NCI-H460 (cell line): ENCODE measurements at places on chromosomes 11 and 22.
A peak's percentile ranks its signal among the peaks of the same experiment; 100 is the strongest.

DNA sequence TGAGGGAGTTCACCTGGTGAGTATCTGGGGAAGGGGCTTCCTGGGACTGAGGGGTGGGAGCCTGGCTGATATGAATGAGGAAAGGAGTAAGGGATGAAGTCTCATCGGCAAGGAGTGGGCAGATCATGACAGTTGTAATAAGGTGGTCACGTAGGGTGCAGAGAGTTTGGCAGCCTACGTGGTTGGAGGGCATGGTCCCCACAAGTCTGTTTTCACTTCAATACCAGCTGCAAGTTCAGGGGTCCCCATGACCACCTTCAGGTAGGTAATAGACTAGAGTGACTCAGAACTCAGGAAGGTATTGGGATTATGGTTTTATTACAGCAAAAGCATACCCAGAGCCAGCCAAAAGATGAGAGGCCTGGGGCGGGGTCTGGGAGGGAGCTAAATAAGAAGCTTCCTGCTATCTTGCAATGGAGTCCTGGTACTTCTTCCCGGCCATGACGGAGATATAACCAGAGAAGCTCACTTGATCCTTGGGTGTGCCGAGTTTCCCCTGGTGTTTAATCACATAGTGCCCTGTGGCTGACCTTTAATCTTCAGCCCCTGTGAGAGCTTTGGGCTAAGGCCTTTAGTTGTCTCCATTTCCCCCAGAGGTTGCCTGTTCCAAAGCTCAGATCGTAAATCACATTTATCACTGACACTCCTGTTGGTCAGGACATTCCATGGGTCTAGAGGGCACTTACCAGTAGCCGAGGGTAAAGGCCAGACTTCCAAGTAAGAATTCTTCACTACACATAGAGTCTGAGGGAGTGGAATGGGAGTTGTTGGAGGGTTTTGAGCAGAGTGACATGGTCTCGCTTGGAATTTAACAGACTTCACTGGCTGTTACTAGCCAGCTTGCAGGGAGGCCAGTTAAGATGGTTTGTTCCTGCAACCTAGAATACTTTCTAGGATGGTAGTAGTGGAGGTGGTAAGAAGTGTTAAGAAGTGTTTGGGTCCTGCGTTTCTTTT is 9.1 kb downstream of the SLC3A2 start:
- peak; percentile 17 for DNase-seq

- no peak for DNase-seq
Observed at GRCh38 chr11:92267968-92268367, 43.4 kb downstream of the FAT3 start.

GRCh38 chr22:49307870-49308269 is 519.8 kb downstream of the BRD1 start:
- DNase-seq, result no peak

DNA sequence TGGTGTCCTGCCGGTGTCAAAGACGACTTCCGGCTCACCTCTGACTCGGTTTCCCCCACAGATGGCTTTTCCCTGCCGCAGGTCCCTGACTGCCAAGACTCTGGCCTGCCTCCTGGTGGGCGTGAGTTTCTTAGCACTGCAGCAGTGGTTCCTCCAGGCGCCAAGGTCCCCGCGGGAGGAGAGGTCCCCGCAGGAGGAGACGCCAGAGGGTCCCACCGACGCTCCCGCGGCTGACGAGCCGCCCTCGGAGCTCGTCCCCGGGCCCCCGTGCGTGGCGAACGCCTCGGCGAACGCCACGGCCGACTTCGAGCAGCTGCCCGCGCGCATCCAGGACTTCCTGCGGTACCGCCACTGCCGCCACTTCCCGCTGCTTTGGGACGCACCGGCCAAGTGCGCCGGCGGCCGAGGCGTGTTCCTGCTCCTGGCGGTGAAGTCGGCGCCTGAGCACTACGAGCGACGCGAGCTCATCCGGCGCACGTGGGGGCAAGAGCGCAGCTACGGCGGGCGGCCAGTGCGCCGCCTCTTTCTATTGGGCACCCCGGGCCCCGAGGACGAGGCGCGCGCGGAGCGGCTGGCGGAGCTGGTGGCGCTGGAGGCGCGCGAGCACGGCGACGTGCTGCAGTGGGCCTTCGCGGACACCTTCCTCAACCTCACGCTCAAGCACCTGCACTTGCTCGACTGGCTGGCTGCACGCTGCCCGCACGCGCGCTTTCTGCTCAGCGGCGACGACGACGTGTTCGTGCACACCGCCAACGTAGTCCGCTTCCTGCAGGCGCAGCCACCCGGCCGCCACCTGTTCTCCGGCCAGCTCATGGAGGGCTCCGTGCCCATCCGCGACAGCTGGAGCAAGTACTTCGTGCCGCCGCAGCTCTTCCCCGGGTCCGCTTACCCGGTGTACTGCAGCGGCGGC is 5.5 kb downstream of the B3GNT6 start:
- DNase-seq, result no peak

- DNase-seq, result no peak
Observed at GRCh38 chr11:33320016-33320813, 63.0 kb downstream of the HIPK3 start.

- DNase-seq, result no peak
Observed at GRCh38 chr11:106986261-106986660, 32.0 kb downstream of the GUCY1A2 start.

DNA sequence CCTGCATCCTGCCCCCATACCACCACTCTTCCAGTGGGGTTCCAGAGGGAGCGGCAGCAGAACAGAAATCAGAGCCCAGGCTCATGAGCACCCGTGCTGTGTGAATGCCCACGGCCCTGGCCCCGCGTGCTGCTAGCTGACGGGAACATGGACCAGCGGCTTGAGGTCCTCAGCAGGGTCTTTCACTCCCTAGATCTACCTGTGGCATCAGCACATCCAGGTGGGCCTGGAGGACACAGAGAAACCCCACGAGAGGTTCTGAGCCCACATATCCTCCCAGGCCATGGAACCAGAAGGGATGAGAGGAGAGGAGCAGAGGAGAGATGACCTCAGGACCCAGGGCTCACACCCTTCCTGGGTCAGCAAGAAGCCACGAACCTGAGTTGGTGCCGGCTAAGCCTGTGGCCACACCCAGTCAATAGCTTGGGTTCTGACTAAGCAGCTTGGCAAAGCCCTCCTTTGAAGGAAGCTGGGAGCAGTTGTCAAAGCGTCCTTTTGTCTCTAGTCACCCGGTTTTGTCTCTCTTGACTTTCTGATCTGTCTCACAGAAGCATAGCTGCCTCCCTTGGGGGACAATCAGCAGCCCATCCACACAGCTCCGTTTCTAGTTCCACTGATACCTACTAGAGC is 89.3 kb upstream of the LMO1 start:
- no peak for DNase-seq

DNA sequence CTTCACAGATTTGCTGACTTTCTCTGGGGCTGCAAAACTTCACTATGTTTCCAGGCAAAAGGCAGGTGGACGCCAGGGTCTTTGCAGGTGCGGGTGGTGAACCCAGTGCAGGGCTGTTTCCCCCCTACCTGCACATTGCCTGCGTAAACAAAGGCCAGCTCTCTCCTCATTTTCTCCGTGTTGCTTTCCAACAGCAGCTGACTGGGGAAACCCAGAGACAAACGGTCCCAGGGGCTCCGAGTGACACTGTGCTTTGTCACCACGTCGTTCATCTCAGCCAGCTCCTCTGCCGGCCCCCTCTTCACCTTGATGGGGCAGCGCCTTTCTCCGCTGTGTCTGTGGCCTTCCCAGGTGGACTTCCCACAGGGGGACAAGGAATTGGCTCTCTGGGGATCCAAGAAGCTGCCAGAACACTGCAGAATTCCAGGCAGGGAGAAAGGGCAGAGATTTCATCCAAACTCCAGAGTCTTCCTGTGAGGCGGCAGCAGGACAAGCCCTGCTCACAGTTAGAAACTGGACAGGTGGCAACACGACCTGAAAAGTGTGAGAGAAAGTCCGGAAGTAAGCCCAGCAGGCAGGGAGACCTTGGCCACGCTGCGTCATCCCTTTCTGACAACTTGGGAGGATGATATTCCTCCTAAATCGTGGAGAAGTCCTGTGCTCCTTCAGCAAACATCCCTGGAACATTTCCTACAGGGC is 1493.7 kb downstream of the TBC1D22A start:
- no peak for DNase-seq

GRCh38 chr11:85316967-85317366 is 310.2 kb downstream of the DLG2 start:
- DNase-seq, result no peak

- DNase-seq, result no peak
Observed at GRCh38 chr11:65003282-65003681, 6.5 kb upstream of the BATF2 start.

- DNase-seq, result no peak
Observed at GRCh38 chr11:28521075-28521474, 412.9 kb downstream of the METTL15 start.

DNA sequence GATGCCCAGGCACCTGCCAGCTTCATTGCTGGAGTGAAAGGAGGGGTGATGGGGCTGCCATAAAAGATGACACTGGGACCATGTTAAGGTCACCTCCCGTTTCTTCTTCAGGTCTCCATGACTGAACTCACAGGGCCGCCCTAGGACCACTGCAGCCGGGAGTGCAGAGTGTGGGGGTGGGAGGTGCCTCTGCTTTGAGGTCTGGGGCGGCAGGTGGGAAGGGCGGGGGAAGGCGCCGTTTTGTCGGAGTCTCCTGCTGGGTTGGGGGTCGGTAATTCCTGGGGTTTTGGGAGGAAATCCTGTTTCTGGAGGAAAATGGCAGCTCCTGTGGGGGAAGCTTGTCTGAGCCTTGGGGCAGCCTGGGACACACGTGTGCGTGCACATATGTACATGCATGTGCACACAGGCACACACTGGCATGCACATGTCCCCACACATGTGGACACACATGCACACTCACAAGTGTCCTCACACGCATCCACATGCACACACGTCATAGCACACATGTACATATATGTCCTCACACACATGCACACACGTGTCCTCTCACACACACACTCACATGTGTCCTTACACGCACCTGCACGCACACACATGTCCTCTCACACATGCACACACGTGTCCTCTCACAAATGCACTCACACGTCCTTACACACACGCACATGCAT is 990.9 kb downstream of the BRD1 start:
- DNase-seq, result no peak

DNA sequence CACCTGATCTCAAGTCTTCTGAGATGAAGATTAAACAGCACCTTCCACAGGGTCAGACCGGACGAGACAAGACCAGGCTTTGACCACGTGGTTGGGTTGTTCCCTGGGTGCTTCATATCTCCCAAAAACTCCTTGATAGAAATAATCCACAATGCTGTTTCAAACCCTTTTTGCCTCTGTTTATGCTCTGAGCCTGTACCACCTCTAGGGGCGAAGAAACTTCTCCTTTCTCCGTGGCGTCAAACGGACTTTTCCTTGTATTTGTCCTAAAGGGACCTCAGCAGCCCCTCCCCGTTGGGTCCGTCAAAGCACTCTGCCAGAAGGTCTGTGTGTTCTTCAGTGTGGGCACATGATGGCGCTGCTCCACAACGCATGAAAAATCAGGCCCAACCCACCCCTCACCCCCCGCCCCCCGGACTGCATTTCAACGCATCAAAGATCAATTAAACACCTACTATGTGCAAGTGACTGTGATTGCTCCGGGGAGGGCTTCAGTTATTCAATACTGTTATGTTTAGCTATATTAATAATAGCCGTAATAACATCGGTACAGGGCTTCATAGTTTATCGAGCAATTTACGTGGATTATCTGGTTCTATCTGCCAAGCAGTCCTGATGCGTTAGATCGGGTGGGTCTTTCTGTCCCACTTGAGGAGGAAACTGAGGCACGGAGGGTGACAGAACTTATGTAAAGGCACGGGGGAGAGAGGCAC is 17.3 kb upstream of the EIF3D start:
- DNase-seq, result peak; percentile 59

DNA sequence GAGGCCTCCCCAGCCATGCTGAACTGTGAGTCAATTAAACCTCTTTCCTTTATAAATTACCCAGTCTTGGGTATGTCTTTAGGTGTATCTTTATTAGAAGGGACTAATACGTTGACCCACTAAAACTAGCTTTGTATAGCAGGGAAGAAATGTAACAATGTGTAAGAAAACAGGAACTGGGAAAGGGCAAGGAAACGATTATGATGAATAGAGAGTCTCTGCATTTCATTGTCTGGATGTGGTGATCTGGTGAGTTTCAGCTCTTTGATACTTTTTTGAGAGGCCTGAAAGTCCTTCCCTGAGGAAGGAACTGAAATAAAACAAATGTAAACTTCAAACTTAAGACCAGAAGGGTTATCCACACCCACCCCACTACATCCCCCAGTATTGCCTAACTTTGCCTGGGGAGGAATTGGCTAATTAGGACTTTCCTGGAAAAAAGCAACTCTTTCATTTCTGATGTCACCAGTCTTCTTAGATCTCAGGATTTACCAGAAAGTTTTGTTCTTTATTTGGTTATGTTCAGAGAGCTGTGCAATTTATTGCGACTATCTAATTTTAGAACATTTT is 119.0 kb downstream of the LDLRAD3 start:
- no peak for DNase-seq

DNA sequence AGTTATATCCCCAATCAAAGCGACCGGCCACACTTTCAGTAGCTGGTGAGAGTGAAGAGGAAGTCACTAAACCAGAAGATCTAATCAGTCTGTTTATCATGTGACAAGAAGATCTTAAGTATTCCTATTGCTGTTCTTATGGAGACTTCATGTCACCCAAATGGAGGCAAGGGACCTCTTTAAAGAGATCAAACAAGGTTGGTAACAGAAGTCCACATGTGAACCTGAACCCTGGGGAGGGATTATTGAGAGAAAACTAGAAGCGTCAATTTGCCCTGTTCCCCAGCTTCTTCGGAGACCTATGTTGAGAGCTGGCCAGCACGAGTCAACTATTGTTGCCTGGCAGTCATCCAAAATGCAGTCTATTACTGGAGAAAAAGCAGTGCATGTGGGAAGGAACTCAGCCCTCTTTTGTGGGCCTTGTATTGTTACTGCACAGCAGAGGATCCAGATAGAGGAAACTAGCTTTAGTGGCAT is 76.9 kb upstream of the CTSC start:
- no peak for DNase-seq

DNA sequence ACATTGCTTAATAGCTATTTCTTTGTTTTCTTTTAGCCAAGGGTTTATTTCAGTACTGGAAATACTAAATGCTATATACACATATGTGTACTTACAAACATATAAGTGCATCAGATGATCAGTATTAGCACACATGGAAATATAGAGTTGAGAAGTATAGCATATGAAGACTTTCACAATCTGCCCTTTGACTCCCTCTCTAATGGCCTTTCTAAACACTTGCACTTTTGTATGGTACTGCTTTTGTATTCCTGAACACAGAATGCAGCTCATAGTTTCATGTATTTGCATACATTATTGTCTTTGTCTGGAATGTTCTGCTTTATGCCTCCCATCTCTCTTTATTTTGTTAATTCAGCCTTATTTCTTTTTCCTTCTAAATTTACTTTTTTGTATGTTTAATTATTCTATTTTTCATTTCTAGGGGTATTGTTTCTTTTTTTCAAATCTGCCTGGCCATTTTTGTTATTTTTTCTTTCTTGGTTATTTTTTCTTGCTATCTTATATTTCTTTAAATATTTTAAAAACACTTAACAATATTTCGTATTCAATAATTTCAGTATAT is 28.8 kb downstream of the ACER3 start:
- no peak for DNase-seq

DNA sequence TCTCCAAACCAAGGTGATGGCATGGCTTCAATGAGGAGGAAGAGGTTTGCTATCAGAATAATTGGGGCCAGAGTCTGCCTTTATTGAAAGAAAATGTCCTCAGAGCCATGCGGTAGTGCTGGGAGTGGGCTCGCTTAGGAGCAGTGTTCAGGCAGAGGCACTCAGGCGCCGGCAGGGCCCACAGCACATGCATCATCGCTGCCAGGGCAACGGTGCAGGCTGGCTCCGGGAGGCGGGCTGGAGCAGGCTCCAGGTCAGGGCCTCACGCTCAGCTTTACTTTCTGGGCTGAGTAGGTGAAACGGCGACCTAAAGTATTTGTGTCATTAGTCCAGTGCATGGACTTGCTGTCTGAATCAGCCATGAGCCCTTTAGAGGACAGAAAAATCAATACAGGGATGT is 169.9 kb upstream of the CCDC90B start:
- no peak for DNase-seq
